ENCODE measurements at places on chromosomes 13 and 19.

DNA sequence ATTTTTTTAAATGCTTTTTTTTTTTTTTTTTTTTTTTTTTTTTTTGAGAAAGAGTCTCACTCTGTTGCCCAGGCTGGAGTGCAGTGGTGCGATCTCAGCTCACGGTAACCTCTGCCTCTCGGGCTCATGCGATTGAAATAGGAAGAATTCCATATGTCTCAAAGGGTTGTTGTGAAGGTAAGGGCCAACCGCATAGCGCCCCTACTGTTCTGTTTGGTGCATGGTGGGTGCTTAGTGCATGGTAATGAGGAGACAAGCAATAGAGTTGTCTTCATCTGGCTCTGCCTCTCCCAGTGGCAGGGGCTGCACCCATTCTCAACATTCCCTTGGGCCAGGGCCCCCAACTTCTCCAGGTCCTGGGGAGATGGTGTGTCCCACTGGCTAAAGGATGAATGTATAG lies 68.7 kb downstream of the RASL11A start:
- no peak for DNase-seq

DNA sequence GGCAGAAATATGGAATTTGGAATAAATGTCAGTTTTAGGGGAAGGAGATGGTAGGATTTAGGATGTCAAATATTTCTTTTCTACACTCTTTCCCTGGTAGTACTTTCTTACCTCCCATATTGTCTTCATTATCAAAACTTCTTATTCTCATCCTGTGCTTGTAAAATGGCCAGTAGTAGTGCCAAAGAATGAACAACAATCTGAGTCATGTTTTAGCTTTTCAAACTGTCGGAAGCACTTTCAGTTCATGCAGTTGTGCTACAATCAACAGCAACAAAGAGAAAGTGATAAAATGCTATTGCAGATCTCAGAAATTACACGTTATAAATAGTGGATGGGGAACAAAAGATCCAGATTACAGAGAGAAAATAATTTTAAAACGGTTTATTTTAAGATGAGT lies 193.7 kb upstream of the RXFP2 start:
- DNase-seq = no peak

- DNase-seq = no peak
These were observed 35.3 kb downstream of the DACH1 start for GRCh38 chr13:71831716-71832115.

GRCh38 chr13:99823961-99824360 lies 147.6 kb downstream of the ZIC5 start:
- DNase-seq = no peak

GRCh38 chr19:49110567-49110966 lies 3.6 kb upstream of the LIN7B start:
- DNase-seq = no peak

GRCh38 chr13:99778500-99778899 lies 193.1 kb downstream of the ZIC5 start:
- DNase-seq = no peak

- no peak for DNase-seq
These were observed 5.5 kb downstream of the NR2F6 start for GRCh38 chr19:17240062-17240752.

DNA sequence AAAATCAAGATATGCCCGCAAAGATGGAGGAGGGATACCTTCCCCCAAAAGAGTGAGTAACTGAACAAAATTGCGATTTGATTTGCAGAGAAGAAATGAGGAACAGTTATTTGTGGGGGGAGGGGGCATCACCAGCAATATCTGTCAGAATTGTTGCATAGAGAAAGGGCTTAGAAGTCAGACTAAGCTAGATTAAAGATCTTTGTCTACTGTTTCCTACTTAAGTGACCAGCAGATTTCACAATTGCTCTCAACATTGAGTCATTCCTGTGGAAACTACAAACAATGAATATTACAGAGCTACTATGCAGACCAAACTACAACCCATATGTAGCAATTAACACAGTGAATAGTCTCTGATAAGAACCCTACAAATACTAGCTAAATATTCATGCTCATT lies 27.4 kb downstream of the FPR3 start:
- DNase-seq = no peak

GRCh38 chr19:1847684-1848398 lies 442 bp downstream of the REXO1 start:
- DNase-seq = no peak

DNA sequence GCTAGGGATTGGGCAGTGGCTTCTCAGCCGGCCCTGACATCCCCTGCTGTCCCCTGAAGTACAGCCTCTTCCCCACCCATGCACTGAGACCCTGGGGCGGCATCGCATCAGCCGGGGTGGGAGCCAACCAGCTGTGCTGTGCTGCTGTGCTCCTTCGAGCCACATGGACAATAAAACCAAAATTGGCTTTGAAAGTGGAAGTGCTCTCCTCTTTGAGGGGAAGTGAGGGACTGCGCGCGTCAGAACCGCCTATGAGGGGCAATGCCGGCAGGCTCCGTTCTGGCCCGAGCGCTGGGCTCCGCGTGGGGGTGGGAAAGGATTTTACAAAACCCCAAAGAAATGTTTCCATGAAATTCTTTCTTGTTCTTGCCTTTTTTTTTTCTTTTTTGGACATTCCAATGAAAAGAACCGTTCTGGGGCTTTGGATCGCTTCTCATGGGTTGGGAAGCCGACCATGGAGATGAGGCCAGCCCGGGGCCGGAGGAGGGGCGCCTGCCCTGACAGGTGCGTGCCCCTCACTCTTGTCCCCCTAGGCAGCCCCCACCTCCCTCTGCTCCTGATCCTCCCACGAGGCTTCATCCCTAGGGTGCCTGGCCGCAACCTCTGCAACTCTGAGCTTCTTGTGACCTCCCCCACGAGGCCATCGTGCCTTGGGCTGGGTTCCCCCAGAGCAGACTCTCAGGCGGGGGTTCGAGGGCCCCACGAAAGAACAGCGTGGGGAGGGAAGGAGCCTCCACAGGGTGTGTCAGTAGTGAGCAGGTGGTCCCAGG lies 22.6 kb downstream of the KLHL26 start:
- no peak for DNase-seq
